NCI-H1092 (cell line): ENCODE measurements at places on chromosomes 5 and 9.

- no peak for DNase-seq
Measured at GRCh38 chr5:175285261-175285660, 158.7 kb downstream of the DRD1 start.

DNA sequence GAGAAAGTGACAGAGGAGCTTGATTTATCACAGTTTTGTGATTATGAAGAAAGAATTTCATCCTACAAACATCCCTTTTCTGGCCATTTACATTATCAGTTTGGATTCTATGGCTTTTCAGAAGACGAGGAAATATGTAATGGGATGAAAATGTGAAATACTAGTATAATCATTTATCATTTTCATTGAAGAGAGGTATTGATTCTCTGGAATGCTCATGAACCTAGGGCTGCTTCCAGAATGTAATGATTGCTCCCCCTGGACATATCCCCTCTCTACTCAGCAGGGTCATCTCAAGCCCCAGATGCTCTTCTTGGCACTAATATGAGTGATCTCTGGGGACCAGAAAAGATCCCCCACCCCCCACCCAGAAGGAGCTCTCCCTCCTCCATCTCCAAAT lies 106.7 kb upstream of the ZNF618 start:
- DNase-seq, result no peak

DNA sequence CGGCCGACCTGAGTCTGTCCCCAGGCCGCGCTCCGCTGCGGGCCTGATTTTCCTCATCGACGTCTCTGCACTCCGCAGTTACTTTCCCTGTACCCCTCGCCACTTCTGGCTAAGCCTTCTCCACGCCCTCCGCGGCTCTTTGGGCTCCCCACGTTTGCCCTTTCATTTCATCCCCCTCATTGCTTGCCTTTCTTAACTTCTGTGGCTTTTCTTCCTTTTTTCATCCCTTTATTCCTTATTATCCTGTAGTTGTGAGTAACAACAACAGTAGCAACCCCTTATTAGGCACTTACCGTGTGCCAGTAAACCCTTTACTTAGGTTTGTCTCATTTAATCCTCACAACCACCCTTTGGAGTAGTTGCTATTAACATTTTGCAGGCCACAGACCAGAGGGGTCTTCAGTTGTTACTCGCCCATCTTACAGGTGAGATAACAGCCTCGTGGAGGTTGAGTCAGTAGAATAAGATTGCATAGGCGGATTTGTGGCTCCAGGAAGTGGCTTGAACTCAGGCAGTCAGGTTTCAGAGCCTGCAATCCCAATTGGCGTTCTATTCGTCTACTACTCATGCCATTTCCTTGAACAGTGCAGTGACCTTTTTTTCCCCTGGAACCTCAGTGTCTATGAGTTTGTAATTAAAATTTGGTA lies 724 bp downstream of the TCERG1 start:
- no peak for DNase-seq

GRCh38 chr9:114418053-114418452 lies 30.3 kb upstream of the AKNA start:
- DNase-seq, result no peak

DNA sequence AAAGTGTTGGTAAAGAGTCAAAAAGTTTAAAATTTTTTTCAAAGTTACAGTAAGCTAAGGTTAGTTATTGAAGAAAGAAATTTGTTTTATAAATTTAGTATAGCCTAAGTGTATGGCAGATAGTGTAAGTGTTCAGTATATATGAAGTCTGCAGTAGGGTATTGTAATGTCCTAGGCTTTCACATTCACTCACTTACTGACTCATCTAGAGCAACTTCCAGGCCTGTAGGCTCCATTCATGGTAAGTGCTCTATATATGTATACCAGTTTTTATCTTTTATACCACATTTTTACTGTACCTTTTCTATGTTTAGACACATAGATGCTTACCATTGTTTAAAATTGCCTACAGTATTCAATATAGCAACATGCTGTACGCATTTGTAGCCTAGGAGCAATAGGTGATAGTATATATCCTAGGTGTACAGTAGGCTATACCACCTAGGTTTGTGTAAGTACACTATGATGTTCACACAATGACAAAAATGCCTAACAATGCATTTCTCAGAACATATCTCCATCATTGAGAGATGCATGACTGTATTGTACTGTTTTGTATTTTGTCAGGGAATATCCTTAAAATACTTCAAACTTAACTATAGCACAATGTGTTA lies 38.5 kb downstream of the CYSTM1 start:
- no peak for DNase-seq

- DNase-seq, result no peak
Measured at GRCh38 chr5:180104168-180104530, 32.6 kb upstream of the RNF130 start.

DNA sequence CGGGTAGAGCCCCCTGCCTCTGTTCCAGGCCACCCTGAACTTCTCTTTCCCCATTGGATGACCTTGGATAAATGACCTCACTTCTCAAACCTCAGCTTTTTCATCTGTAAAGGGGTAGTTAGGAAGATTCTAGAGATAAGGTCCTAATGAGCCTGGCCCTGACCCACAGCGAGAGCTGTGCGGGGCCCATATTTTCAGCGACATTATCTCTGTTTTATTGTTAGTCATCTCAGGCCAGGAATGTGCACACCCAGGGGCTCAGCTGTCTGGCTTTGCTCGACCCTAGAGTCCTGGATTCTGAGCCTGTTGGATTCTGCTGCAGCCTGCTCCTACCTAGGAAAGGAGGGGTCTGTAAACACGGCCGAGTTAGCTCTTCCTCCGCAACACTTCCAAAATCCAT lies 81.2 kb upstream of the LMX1B start:
- no peak for DNase-seq

- DNase-seq, result no peak
Measured at GRCh38 chr9:24776226-24776625, 230.5 kb upstream of the IZUMO3 start.

GRCh38 chr9:14341437-14342122 lies 27.6 kb upstream of the NFIB start:
- no peak for DNase-seq

- DNase-seq, result no peak
Measured at GRCh38 chr9:120343416-120343815, 236.6 kb downstream of the CDK5RAP2 start.

DNA sequence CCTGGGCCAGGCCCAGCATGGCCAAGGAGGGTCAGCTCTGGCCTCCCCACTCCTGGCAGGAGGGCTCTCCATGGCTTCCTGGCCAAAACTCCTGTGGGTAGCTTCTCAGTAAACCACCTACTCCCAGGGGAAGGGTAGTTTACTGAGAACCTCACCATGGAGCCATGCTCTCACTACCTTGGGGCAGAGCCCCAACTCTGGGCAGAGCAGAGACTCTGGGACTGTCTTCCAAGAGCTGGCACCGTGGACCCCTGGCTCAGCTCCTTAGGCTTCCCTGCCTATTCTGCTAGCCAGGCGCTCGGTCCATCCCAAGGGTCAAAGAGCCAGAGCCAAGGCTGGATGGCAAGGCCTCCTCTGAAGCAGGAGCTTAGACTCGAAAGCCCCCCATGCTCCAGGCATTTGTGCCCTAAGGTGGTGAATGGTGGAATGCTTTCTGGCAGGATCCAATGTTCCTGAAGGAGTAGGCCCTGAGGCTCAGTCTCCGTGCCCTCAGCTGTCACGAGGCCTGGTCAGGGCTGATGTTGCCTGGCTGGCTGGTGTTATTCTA lies 19.6 kb downstream of the TCF7 start:
- DNase-seq, result no peak

DNA sequence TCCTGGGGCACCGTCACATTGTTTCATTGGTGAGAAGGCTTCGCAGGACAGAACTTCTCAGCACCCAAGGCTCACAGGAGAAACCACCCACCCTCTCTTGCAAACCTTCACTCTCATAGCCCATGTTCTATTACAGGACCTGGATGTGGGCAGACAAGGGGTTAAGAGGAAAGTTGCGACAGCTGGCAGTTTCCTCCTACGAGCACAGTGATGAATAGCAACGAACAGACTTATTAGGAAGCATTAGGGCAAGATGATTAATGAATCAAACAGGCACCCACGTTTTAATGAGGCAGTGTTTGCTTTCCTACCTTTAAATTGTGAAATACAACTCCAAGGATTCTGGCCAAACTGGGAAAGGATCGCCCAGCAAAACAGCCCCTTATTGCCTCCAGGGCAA lies 339.3 kb downstream of the DRD1 start:
- DNase-seq, result no peak
